ENCODE measurements at places on chromosomes 5 and 9.

DNA sequence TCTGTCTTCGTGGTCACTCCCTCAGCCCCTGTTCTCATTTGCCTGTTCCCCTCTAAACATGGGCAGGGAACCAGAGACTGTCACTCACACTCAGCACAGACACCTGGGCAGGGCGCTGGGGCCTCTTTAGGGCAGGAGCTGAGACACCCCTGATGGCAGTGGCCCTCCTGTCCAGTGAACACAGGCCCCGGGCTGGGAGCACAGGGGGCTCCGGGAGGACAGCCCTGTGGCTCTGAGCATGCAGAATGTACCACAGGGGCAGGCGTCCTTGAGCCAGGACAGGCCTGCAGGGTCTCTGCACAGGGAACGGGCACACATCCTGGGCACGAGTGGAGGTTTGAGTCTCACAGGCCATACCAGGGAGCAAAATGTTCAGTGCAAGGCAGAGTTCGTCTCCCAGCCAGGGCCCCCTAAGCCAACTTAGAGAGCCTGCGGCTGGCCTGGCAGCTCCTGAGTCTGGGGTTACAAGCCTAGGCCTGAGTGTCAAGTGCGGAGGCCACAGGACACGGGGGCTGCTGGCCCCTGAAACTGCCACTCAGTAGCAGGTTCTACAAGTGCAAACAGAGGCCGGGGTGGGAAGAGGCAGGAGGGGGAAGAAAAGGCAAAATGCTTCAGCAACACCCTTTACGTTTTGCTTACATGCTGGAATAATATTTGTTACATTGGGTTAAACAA lies 55.9 kb upstream of the NKD2 start:
- no peak for DNase-seq

- no peak for DNase-seq
These were observed 55.3 kb downstream of the OR2K2 start for GRCh38 chr9:111274737-111275136.

GRCh38 chr5:101278917-101279316 lies 375.8 kb upstream of the ST8SIA4 start:
- DNase-seq, result no peak

GRCh38 chr5:172958331-172959046 lies 735 bp upstream of the RPL26L1 start:
- peak; percentile 71 for DNase-seq

DNA sequence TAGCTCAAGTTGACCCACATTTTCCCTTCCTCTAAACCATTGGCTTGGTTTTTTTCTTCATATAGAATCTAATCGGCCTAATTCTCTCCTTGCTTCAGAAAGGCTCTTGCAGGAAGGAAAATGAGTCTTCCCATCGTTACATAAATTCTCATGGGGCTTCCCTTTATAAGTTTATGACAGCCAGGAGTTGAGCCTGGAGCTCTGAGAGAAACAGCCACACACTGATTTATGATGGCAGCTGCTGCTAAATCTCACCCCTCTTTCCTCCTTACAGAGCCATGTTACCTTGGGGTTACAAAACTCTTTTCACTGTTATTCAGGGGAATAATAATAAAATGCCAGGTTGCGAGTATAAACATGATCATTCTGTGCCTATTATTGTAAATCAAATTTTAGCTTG lies 5.2 kb upstream of the RNF14 start:
- no peak for DNase-seq

GRCh38 chr5:155575861-155576260 lies 562.3 kb downstream of the KIF4B start:
- no peak for DNase-seq

GRCh38 chr9:134319306-134320125 lies 6.7 kb upstream of the RXRA start:
- DNase-seq, result no peak

DNA sequence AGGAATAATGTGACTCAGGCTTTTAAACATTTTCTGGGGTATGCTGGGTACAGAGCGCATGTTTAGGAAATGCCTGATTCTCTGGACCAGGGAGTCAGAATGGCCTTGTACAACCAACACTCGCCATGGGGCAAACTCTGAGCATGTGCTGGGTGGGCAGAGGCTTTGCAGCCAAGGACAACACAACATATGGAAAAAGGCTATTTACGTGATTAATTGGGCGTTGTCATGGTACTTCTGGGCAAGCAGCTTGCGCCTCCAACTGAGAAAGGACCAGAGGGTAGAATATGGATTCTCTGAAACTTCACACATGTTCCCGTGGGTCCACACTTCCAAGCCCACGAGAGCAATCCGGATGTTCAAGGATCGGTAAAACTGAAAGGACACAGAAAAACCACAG lies 49.1 kb downstream of the NIPAL4 start:
- DNase-seq, result no peak

DNA sequence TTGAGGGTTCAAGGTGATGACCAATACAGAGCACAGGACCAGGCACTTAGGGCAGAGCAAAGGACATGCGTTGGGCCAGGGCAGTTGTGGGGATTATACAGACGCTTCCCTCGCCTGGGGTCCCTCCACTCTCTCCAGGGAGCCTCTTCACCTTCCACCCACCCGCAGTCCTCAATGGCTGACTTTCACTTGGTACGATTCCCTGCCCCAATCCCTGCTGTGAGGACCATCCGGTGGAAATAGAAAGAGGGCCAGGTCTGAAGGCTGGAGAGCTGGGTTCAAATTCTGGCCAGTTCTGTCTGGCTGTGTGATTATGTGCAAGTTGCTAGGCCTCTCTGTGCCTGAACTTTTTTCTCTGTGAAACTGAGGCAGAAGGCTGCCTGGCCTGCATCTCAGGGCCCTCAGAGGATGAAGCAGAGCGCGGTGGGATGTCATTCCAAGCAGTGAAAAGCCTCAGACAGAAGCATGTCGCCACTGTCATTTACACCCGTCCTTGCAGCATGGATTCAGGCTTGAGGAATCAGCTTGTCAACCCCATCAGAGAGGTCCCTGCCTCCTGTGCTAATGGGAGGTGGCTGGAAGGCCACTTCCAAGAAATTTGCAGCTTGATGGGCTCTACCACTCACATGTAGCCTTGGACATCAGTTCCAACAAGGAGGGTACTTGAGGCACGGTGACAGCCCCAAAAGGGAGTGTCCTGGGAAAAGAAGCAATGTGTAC lies 206.6 kb upstream of the IER5L start:
- DNase-seq, result no peak

DNA sequence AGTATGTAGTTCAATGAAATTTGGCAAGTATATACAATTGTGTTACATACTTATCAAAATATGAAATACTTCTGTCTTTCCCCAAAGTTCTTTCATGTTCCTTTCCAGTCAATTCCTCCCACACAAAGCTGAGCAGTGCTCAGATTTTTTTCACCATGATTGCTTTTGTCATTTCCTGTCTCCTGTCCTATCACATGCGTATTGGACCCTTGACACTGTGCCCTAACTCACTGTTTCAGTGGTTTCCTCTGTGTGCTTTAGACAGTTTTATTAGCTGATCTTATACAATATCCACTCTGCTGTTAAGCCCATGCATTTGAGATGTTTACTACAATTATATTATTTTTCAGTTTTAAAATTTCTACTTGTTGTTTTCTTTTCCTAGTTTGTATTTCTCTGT lies 463.6 kb upstream of the MEF2C start:
- no peak for DNase-seq

DNA sequence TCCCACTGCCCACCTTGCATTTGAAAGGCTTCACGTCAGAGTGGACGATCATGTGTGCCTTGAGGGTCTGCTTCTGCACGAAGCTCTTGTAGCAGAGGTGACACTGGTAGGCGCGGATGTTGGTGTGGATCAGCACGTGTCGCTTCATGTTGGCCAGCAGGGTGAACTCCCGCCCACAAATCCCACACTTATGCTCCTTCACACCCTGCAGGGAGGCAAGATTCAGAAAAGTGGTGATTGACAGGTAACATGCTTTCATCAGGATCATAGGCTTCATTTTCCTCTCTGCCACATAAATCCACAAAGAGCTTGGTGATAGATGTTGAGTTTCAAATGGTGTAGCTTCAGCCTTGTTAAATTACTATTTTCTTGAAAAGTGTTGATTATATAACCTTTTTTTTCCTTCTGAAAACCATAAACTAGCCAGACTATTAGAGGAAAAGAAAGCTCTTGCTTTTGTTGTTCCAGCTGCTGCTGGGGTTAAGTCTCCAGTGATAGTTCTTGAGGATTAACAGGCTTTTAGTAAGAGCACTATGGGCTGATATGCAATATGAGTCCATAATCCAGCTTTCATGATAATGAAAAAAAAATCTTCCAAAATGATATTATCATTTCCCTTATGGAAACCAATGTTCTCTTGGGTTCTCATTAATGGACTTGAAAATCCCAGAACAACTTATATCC lies 50.7 kb downstream of the ZNF366 start:
- no peak for DNase-seq

DNA sequence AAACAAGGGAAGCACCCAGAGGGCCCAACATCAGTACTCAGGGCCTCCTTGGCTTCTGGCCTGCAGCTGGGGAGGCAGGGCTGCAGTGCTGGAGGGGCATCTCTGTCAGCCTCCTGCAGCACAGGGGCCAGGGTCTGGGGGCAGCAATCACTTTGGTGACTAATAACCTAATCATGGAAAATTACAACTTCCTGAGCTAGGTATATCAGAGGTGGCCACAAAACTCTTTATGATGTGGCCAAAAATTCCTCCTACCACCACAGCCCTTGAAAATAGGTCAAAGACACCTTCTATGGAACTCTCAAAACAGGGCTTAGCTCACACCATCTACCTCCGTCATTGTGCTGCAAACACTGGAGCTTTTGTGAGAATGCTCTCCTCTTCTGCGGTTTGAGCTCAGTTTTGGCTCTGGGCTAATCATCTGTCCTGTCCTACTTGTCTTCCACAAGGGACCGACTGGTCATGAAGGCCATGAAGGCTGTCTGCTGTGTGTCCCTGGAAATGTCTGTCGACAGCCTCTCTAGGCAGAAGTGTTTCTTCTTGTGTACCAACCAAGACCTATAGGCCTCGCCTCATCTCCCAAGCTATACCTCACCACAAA lies 28.6 kb downstream of the CSF2 start:
- DNase-seq, result no peak

- no peak for DNase-seq
These were observed 699.3 kb upstream of the WWC1 start for GRCh38 chr5:167592114-167592513.

GRCh38 chr5:132410451-132411303 lies 41.2 kb downstream of the SLC22A5 start:
- peak; percentile 90 for DNase-seq

- no peak for DNase-seq
These were observed 116.5 kb downstream of the TRPM6 start for GRCh38 chr9:74771262-74771585.

GRCh38 chr5:38465702-38466423 lies 90.6 kb downstream of the LIFR start:
- DNase-seq, result no peak

DNA sequence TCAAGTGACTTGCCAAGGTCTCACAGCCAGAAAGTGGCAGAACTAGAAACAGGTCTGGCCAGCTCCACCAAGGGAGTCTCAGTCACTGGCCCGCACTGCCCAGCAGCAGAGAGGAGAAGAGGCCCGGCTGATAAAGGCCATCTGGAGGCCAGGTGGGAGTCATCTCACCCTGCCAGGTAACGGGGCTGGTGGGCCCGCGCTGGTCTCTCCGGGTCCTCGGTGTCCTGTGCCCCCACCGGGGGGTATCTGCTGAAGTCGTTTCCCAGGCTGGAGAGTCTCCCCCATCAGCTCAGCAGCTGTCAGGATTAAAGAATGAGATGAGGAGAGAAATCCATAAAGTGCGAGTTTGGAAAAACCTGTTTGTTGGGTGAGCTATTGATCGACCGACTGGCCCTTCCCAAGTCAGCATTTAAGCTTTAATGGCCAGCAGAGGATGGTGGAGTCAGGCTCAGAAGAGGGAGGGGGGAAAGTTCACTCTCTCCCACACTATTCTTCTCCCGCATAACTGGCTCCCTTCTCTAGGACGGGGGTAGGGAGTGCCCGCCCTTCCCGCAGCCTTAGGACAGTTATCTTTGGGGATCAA lies 30.3 kb downstream of the LMX1B start:
- DNase-seq, result no peak

GRCh38 chr9:18569941-18570630 lies 96.1 kb downstream of the ADAMTSL1 start:
- no peak for DNase-seq

DNA sequence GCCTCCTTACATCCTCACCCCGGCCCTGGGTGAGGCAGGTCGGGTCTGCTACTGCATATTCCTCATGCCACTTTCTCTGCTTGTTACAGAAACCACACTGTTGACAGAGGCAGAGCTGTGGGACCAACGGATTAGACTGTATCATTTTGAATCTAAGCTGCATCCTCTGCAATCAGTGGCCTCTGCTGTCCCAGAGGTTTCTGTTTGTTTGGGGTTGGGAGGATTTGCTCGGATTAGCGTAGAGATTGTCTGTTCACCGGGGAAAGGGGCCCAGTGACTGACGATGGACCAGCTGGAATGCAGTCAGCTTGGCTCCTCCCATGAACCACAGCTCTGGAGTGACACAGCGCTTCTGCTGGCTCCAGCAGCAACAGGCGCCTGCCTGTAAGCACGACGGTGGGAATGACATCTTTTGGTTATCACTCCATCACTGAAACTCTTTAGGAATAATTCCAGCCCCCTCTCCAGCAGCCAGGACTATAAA lies 37.3 kb upstream of the ADRA1B start:
- DNase-seq, result peak; percentile 21

DNA sequence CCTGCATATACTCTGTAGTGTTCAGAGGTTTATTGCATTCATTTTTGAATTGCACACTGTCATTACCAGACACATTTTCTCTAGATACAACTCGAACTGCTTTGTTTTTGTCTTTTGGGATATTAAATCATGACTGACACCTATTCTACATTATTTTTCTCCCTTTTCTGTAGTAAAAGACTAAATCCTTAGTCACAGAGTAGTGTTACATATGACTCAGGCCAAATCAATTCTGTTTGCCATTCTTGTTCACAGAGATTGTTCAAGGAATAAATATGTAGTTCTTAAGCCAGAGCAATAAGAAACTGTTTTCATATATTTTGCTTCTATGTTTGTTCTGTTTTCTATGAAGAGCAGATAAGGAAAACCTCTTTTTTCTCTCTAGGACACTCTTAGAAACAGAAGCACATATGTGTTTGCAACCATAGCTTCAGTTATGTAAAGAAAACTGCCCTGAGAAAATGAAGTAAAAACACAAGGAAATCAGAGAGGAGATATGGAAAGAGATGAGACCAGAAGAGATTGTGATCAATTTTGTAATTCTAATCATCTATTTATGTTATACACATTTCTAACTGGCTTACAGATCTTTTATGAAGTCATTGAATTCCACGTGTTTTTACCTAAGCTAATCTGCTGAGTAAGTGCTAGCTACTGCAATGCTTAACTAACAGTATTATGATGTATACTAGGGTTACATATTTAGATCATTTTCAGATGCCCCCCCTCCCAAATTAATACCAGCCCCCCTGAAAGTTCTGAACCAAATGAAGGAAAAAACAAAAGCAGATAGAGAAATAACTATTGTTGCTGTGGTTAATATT lies 1995.6 kb upstream of the CDH6 start:
- DNase-seq, result no peak

DNA sequence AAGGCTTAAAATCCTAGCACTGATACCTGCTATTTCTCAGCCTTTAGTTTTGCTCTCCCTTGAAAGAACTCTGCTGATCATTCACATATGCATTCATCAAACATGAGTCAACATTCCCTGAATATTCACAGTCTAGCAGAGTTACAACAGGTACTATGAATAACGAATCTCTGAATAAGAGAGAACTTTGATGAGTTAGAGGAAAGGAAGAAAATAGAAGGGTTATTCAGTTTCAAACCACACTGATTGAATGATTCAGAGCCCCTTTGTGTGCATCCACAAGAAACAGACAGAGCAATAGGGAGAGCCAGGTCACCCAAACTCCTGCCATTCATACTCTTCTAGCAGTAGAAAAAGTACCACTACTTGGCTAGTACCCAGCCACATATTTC lies 36.0 kb downstream of the FOXD1 start:
- DNase-seq, result no peak

GRCh38 chr5:156402387-156402921 lies 75.5 kb downstream of the SGCD start:
- DNase-seq, result no peak

All from endothelial cell (in vitro differentiated cells).